ENCODE measurements at places on chromosomes 1 and 21.

GRCh38 chr1:66550243-66550642 is 16.3 kb downstream of the SGIP1 start:
- DNase-seq = no peak

DNA sequence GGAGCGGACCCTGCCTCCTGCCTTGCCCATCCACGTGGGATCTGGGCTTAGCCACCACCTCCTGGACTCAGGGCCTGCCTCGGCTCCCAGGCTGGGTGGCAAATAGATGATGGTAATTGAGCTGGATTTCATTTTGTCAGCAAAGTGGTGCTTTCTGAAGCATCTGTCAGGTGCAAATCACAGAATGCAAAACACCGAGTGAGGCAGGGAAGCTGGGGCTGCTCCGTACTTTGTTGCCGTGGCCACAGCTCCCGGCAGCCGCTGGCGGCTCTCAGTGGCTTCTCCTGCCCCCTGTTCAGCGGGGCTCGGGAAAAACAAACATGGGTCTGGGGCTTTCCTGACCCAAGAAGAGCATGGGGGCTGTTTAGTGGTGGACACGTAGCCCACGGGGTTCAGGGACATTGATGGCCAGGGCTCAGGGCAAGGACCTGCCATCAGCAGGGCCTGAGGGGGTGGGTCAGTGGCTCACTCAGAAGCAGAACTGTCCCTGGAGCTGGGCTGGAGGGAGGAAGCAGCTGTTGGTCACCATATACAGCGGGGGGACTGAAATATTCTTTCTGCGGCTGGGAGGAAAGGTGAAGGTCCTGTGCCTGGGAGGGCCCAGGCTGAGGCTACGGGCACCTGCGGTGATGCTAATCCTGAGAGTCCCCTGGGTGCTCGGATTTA is 130.0 kb upstream of the VAMP3 start:
- DNase-seq = no peak

DNA sequence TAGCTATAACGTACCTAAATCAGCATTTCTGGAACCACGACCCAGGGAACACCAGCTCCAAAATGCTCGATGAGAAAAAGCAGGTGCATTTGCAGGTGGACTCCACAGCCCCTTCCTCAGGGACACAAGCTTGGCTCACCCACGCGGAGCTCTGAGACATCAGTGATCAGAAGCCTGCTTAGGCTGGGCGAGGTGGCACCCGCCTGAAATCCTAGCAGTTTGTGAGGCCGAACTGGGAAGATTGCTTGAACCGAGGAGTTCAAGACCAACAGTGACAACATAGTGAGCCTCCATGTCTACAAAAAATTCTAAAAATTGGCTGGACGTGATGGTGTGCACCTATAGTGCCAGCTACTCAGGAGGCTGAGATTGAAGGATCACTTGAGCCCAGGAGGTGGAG is 2.5 kb upstream of the TSPEAR start:
- no peak for DNase-seq

GRCh38 chr1:231460614-231461013 is 38.5 kb upstream of the EGLN1 start:
- DNase-seq = peak; percentile 36

DNA sequence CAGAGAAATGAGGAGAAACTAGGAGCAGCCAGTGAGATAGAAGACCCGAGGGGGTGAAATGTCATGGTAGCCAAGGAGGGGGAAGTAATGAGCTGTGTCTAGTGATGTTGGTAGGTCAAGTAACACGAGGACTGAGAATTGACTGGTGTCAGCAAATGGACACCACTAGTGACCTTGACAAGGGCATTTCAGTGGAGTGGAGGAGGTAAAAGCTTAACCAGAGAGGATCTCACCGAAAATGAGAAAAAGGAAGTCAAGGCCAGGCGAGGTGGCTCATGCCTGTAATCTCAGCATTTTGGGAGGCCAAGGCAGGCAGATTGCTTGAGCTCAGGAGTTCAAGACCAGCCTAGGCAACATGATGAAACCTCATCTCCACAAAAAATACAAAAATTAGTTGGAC is 3.0 kb upstream of the ZYG11B start:
- no peak for DNase-seq

GRCh38 chr1:115251340-115251748 is 86.7 kb downstream of the NGF start:
- DNase-seq = no peak

GRCh38 chr21:14523234-14523633 is 22.9 kb downstream of the SAMSN1 start:
- peak; percentile 9 for DNase-seq

DNA sequence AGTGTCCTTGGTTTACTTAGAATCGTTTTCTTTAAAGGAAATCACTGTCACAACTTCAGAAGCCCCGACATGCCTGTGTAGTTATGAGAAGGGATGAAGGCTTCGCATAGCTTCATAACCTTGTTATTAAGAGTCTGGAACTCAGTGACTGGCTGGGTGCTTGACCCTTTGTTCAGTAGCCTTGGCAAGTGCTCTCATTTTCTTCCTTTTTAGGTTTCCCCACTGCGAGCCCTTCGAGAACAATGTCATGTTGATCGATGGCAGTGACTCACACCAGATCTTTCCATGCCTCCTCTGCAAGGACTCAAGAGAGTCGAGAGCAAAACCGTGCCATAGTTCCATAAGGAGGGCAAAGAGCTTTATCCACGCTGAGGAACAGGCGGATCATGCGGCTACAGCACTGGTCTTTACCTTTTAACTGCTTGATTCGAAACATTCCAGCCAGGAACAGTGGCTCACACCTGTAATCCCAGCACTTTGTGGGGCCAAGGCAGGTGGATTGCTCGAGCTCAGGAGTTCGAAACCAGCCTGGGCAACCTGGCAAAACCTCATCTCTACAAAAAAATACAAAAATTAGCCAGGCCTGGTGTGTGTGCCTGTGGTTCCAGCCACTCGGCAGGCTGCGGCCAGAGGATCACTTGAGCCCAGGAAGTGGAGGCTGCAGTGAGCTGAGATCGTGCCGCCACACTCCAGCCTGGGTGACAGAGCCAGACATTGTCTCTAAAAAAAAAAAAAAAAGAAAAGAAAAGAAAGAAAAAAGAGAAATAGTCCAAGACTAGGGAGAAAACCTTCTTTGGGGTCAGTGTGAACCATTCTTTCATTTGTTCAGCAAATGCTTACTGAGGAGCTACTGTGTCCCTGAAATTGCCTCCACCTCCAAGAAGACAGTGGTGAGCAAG is 95.4 kb upstream of the ERRFI1 start:
- no peak for DNase-seq

DNA sequence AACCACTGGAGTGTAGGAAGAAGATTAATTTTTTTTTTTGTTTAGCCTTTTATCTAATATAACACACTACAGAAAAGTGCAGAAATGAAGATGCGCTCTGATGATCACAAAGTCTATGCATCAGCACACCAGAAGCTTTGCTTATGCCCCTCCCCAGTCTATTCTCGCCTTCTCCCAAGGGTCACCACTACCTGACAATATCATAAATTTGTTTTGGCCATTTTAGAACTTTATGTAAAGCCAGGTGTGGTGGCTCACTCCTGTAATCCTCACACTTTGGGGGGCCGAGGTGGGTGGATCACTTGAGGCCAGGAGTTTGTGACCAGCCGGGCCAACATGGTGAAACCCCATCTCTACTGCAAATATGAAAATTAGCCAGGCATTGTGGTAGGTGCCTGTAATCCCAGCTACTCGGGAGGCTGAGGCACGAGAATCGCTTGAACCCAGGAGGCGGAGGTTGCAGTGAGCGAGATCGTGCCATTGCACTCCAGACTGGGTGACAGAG is 231.3 kb downstream of the FOXD2 start:
- DNase-seq = no peak

DNA sequence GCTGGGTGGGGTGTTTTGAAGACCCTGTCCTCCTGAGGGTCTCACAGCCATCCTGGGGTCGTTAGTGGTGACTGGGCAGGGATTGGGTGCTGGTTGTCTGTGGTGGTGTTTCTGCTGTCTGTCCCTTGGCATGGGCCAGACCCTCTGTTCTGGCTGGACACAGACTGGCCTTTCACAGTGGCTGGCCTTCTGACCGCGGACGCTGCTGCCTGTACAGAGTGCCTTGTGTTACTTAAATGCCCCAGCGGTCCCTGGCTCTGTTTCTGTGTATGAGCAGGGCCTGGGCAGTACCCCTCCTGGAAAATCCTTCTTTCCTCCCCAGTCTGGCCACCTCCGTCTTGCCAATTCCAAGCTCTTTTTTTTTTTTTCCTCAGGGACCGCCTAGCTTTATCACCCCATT is 50.9 kb downstream of the SH3BGR start:
- no peak for DNase-seq

DNA sequence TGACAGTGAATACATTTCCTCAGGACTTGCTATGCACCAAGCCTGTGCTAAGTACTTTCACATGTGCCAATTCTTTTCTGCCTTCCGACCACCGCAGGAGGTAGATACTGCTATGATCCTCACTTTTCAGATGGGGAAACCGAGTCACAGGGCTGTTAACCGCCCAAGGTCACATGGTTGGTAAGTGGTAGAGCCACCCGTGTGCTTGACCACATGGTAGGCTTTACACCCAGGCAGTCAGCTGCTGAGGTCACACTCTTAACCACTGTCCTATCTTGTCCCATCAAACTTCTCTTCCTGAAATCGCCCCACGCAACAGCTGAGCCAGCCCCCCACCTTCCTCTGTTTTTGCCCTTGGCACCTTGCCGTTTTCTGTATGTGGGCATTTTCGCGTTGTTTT is 31.0 kb upstream of the SDHB start:
- no peak for DNase-seq

DNA sequence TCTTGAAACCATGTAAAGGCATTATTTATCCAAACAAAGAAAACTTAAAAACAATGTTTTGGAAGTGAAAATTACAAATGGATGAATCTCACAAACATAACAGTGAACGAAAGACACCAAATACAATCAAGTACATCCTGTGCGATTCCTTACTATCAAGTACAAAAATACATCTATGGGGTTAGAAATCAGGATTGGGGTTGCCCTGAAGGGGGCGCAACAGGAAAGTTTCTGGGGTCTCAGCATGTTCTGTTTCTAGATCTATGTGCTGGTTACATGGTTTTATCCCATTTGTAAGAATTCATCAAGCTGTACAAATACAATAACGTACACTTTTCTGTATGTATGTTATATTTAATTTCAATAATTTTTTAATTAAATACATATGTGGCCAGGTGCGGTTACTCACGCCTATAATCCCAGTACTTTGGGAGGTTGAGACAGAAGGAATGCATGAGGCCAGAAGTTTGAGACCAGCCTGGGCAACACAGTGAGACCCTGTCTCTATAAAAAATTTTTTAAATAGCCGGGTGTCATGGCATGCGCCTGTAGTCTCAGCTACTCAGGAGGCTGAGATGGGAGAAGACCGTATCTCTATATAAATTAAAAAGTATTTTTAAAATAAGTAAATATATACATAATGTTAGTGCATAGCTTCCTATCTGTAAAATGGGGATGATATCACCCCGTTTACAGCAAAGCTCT is 121.5 kb upstream of the SOD1 start:
- DNase-seq = peak; percentile 26

DNA sequence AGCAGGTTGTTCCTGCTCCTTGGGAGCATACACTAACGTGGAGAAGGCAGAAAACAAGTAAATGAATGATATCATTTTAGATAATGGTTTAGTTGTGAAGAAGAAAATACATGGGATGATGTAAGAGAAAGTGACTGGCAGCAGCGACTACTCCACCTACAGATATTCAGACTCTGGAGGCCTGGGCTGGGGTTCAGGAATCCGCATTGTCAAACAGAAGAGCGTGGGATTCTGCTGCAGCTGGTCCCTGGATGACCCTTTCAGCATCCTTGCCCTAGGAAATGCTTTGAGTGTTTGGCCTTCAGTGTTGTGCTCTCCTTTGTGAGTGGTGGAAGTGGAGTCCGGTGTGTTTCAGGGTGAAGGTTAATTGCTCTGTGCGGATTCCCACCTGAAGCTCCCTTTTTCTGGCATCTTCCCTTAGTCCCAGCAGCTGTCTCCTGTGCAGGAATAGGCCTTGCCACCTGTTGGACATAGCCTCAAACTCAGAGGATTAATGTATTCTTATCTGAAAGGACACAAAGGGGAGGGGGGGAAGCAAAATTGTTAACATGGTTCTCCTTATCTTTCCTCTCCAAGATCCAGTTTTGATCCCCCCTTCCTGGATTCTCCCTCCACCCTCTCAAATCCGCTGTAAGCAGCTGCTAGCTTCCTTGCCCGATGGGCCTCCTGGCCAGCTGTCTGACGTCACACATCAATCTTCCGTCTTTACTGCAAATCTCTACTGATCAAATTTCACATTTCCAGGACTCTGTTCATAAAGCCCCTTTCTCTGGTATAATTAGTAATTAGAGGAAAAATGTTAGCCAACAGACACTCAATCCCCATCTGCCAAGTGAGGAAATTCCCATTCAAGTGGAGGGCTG is 68.3 kb upstream of the SPAG17 start:
- no peak for DNase-seq

DNA sequence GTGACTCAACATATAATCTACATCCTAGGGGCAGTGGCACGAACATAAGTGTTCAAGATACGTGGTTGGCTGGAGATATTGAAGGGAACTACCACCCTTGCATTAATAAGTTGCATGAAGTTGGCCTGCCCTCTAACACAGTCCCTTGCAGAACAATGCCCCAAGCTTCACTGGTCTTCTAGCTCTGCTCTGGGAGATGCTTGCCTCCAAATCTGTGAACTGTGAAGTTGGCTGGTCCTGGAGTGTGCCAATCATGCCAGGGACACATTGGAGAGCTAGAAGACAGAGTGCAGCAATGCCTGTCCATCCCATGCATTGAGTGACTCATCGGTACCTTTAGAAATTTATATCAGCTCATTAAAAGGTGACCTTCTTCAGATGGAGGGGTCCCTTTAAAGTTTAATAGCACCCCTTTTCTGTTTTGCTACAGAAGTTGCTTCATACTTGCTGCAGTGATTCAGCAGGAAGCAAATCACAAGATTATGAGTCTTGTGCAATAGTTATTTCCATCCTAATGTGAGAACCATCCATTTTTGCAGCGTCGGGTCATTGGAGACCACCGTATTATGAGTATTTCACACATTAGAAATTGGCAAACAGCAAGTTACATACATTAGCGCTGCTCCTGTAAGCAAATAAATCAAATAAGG is 55.2 kb upstream of the KAZN start:
- DNase-seq = no peak

DNA sequence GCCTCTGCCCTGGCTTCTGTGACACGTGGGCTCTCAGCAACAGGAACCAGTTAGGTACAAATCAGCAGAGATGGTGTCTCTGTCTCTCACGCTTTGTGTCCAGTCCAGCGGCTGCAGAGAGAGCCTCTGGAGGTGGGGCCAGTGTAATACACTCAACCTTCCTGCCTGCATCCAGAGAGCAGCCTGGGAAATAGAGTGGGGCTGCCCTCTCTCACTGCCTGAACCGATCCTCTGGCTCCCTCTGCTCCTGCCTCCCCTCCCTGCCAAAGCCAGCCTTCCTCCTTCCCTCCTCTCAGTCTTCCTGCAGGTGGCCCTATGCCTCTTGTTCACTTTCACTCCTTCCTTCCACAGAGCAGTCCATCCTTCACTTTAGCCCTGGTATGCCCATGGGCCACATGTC is at the start of gene ZNF648:
Gene ZNF648, minus strand, starts transcription at position 119 of the 400 bp plus-strand sequence. CDS start 3,702 bp downstream, outside the sequence.
- DNase-seq = no peak

GRCh38 chr1:211742272-211742671 is 66.9 kb upstream of the NEK2 start:
- no peak for DNase-seq
